ENCODE measurements at places on chromosomes 16 and 17. TPM values are rescaled to one million over a fixed set of nuclear protein-coding genes. Genes with fewer than 3 reads are reported as not detected.

- peak; percentile 79 for DNase-seq
Observed at GRCh38 chr16:72501739-72502593, 330.0 kb upstream of the PMFBP1 start.

DNA sequence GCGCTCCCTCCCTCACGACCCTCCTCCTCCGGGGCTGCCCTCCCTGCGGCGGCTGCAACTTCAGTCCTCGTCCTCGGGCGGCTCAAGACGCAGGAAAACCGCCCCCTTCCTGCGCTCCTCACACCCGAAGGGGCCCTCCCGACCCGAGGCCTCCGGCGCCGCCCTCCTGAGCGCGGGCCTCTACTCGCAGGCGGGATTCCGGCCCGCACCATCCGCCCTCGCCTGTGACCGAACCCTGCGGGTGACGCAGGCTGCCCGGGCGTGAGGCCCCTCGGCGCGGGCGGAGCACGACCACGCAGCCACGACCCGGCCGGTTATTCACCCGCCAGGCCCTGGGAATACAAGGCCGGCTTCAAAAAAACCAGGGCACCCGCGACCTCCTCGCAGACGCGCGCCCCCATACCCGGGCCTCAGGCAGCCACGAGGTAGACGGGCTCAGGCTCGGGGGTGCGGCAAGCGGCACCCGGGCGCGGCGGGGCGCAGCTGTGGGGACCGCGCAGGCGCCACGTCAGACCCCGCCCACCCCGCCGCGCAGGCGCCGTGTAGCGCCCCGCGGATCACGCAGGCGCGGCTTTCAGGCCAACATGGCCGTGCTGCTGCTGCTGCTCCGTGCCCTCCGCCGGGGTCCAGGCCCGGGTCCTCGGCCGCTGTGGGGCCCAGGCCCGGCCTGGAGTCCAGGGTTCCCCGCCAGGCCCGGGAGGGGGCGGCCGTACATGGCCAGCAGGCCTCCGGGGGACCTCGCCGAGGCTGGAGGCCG is at the start of gene SPG7:
TSS of gene SPG7 (plus strand) at position 570 of the 757 bp plus-strand sequence. CDS start at position 585, 15 bp downstream.
- DNase-seq, result peak; percentile 91

DNA sequence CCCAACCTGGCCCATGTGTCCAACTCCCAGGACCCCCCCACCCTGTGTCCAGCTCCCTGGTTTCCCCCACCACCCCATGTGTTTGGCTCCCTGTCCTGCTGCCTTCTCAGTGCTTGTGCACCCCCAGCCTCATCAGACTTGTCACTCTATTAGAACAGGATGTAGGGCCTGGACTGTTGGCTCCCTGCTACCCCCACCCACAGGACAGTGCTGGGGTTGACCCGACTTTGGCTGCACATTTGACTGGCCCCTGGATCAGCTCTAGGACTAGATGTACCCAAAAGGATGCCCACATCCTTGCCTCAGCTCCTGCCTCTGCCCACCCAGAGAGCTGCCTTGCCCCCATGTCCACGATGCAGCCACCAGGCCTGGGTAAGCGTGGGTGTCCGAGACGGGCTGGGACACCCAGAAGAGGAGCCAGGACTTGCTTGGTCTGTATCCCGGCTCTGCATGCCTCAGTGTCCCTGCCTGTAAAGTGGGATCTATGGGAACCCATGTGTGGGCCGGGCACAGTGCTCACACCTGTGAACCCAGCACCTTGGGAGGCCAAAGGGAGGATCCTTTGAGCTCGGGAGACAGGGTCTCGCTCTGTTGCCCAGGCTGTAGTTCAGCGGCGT is 1.5 kb upstream of the CCDC57 start:
- DNase-seq, result no peak

- DNase-seq, result no peak
Observed at GRCh38 chr16:55846598-55847346, 13.9 kb upstream of the CES1 start.

DNA sequence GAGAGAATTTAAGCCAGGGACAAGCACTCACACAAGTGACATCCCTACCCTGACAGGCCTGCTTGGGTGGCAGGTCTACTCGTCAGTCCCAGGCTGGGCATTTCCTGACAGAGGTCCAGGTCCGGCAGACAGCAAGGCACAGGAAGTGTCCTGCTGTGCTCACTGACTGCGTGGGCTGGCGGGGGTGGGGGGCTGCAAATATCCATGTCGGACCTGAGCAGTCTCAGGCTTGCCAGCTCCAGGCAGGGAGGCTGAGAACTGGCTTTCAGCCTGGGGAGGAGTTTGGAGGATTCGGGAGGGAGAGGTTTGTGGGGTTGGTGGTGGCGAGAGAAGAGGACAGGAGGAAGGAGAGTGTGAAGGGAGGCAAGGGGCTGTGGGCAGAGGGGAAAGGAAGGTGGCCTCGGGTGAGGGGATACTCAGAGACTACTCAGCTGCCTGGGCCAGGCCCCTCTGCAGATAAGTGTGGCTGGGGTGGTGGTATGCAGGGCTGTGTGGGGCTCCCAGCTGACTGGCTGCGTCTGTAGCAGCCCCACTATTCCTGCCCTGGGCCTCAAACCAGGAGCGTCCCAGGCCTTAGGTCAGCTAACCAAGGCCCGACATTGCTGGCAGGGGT is 7.8 kb downstream of the HIC1 start:
- peak; percentile 67 for DNase-seq

DNA sequence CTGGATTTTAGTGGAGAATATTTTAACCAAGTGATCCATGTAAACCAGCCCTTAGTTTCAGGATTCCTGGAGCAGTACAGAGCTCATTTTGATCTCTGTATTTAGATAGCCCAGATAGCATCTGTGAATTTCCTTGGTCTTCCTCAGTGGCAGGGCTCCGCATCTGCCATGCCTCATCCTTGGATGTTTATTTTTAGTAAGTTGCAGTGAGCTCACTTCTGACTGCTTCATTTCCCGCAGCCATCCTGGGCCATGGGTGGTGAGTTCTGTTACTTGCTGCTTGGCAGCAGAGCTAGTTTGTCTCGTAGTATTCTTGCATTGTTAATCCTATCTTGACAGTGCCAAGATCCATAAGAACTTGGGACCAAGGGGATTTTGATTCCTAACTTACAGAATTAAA is 33.7 kb downstream of the IST1 start:
- no peak for DNase-seq

DNA sequence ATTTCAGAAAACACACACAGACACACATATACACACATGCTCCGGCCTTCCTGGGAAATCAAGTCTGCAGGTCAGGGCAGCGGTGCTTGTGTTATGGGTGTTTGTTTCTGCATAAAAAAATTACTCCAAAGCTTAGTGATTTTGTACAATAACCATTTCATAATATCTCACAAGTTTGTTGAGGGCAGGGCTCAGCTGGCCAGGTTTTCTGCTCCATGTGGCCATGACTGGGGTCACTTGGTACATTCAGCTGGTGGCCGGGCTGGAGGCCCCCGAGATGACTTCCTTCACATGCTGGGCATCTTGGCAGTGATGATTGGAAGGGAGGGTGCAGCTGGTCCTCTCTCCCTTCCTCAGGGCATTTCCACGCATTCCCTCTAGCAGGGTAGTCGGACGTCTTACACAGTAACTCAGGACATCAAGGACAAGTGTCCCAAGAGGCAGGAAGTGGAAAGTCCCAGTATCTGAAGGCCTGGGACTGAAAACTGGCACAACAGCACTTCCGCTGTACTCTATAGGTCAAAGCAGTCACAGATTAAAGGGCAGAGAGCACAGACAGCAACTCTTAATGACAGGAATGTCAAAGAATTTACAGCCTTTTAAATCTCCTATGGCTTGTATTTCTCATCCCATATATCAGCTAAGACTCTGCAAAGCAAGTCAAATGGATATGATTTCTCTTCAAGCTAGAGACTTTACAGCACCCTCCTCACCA is 127.4 kb downstream of the ZNF18 start:
- DNase-seq, result no peak

DNA sequence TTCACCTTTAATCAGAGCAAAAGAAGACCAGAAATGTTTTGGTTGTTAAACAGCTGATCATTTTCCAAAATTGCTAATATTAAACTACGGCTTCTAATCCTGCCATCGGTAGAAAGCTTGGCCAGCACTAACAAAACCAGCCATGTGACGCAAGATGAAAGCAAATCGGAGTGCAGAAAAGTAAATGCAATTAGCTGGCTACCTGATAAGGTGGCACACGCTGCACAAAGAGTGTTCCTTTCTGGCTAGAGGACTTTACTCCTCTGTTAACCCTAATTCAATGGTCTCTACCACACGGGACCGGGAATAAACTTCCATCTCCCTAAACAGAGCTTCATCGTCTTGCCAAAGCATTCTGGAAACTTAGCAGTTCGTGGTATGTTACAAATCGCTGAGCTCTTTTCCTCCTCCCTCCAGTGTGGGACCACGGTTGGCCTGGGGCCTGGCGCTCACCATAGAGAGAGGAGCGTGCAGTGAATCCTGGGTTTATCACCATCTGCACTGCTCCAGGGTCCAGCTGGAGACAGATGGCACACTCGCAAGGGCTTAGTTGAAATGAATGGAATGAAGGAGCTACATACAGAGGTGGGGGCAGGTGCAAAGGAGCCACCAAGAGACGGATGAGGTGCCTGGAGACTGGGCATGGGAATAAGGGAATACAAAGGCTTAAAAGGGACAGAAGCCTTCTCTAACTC is 10.1 kb upstream of the COG1 start:
- no peak for DNase-seq

DNA sequence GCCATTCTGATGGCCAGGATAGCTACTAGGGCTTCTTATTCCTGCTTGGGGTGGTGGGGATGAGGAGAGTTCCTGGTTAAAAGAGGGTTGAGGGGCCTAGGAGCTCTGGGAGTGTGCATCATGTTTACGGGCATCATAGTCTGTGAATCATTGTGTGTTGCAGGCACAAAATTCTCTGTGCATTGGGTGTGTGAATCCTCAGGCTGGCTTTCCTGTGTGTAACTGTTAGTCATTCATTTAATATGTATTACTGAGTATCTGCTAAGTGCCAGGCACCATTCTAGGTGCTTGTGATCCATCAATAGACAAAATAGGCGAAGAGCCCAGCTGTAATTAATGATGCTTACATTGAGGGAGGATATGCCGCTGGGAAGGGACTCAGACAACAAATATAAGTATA is 5.8 kb downstream of the PPY start:
- no peak for DNase-seq

DNA sequence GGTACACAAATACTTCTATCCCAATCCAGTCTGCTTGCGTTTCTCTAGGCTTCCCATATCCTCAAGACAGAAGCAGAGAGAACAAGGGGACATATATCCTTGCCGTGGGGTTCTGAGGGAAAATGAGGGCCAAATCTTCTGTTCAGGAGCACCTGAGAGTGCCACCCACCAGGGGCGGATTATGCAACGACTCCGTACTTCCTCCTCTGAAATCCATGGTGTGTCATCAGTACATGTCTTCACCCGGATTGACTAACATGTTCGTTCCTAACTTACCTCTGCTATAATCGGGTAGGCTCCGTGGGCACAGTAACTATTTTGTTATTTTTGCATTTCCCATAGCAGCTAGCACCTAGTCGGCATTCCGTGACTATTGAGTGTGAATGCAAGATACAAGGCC is 7.8 kb upstream of the ZNF200 start:
- no peak for DNase-seq

GRCh38 chr17:50102164-50102991 is 7.2 kb downstream of the PDK2 start:
- DNase-seq, result no peak

- DNase-seq, result no peak
Observed at GRCh38 chr17:58229881-58230280, 8.5 kb upstream of the LPO start.

GRCh38 chr16:4376893-4377572 is 5.4 kb downstream of the VASN start:
- DNase-seq, result no peak

DNA sequence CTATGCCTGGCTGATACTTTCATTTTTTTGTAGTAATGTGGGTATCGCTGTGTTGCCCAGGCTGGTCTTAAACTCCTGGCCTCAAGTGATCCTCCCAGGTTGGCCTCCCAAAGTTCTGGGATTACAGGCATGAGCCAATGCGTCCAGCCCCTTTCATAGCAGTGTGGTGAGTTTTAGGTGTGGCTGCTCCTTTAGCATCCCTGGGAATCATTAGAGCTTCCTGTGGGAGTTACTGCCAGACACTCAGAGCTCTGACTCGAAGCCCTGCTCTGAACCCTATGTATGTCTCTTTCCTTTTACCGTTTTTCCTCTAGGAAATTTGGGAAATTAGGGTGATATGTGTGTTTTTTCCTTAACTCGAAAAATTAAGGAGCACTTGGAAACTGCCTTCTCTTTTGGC is 44.5 kb downstream of the NDE1 start:
- no peak for DNase-seq

DNA sequence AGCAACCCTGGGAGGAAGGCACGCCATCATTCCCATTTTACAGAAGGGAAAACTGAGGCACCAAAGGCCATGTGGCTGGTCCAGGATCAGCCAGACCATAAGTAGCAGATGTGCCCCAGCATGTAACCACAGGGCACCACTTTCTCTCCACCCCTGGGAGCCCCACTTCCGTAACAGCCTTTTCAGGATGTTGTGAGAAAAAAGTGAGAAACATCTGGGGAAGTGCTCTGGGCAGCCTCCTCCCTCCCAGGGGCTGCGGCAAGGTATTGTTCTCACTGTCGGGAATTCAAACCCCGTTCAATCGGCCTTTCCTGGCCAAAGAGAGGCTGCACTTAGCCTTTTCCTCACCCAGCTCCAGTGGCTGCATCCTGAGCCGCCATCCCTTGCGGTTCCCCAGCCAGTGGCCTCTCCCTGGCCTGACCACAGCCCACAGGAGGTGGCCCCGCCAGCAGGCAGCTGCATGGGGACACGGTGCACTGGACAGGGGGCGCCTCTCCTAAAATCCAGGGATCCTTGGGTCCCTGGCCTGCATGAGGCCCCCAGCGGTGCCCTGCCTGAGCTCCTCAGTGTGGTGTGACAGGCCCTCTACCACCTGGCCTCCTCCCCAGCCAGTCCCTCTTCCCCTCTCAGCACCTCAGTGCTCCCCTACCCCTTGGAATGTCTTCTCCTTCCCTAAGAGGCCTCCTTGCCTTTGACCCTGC is 5.7 kb upstream of the CDH5 start:
- no peak for DNase-seq

DNA sequence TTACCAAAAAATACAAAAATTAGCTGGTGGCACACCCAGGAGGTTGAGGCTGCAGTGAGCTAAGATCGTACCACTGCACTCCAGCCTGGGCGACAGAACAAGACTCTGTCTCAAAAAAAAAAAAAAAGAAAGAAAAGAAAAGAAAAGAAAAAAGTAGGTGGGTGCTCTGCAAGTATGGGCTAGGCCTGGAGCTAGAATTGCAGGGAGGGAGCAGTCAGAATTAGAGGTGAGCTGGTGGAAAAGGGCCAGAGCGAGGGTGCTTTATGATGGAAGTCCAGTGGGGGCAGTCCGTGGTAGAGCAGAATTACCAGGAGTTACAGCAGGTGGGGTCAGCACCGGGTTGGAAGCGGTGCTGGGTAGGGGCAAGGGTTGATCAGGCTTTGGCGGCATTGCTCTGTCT is 57.0 kb upstream of the KDM6B start:
- no peak for DNase-seq

TBC1D3C gene
- total RNA-seq, result not detected

IRX5 gene
- total RNA-seq, result 9.3 TPM

ARL5C gene
- total RNA-seq, result not detected

CD79B gene
- 0.39 TPM for total RNA-seq

CMTM2 gene
- total RNA-seq, result not detected

CDH3 gene
- not detected for total RNA-seq

ZNF750 gene
- total RNA-seq, result not detected

CHST4 gene
- total RNA-seq, result not detected

USP10 gene
- total RNA-seq, result 165 TPM

EXOC3L1 gene
- total RNA-seq, result 0.32 TPM

SLC47A2 gene
- total RNA-seq, result not detected

MYH3 gene
- 2.1 TPM for total RNA-seq
